ENCODE measurements at places on chromosomes 4 and X.

GRCh38 chrX:69162361-69162865 is 2.8 kb downstream of the PJA1 start:
- DNase-seq, result no peak

DNA sequence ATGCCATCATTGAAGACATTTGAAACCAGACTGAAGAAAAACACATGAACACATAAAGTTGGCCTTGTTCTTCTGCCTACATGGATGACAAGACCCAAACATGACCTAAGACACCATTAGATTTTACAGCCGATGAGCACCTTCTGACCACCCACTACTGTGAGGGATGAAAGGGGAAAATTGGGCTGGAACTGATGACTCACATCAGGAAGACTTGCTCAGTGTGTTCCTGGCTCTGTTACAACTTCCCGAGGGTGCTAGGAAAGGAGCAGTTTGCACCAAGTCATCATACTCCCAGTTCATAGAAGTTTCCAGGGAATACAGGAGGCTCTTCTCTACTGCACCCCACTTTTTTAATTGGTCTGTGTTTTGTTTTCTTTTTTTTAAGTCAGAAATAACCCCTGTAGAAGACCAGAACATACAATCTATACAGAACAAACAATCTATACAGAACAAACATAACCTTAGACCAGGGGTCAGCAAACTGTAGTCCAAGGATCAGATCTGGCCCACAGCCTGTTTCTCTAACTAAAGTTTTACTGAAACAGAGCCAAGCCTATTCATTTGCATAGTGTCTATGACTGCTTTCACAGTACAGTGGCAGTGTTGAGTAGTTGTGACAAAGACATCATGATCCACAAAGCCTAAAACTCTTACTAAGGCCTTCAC is 25.3 kb downstream of the BTC start:
- DNase-seq, result no peak

GRCh38 chr4:1055721-1056590 is 44.5 kb downstream of the FGFRL1 start:
- peak; percentile 64 for DNase-seq

DNA sequence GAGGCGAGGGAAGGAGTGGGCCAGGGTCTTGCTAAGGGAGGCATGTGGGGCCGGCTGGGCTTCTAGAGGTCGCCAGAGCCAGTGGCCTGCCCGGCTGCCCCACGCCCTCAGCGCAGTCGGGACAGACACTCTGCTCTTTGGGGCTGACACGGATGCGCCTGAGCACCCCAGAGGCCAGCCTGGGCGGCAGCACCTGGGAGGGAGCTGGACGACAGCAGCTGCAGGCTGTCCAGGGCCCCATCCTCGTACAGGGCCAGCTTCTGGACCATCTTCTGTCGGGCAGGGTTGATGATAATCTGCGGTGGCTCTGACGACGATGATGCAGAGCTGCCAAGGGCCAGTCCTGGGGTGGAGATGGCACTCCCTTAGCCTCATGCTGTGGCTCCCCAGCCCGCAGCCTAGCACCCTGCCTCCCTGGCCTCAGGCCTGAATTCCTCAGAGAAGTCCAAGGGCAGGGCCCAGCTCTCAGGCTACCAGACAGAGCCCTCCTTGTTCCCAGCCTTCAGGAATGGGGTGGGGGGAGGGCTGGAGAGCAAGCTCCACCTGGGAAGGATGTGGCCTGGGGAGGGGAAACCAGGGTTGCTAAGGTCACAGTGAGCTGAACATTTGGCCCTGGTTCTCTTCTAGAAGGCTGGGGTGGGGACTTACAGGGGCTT is 7.2 kb downstream of the IRAK1 start:
- DNase-seq, result no peak

DNA sequence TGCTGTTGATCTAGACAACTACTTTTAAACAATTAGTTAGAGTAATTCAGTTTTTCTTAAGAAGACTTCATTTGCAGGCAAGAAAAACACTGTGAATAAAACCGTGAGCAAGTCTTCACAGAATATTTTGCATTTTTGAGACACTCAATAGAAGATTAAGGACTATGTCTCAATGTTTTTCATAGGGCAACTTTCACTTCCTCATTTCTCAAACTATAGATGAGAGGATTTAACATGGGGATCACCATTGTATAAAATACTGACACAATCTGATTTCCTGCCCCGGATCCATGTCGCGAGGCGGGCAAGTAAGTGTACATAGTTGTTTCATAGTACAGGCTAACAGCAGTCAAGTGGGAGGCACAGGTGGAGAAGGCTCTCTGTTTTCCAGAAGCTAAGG is 108.8 kb upstream of the IGSF1 start:
- no peak for DNase-seq

DNA sequence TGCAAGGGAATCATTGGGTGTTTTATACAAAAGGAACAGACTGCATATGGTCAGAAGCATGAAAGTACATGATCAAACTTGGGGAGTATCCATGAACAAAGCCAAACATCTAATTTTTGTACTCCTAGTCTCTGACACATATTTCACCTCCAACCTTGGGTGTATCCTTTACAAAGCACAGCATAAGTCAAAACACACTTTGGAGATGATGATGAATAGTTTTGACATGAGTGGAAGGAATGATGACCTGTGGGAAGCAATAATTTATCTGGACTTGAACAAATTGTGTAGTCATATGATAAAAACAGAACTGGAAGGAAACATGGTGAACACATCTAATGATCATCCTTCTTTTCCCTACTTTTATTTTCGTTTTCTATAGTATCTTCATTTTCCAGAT is 108.7 kb upstream of the PLS3 start:
- DNase-seq, result no peak

GRCh38 chrX:131264665-131265064 is 24.4 kb downstream of the IGSF1 start:
- DNase-seq, result no peak

DNA sequence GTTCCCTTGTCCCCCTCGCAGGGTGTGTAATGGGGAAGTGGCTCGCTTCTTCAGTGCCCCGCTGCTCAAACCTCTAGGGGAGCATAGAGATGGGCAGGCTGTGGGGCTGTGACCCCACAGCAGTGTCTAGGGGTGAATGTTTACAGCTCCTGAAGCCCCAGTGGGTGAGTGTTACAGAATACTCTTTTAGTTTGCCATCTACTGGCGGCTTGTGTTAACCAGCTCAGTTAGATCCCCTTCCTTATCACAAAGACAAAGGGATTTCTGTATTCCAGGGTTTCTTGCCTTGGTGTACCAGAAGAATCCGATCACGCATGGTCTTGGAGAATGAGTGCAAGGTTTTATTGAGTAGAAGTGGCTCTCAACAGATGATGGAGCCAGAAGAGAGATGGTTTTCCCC is 108.1 kb upstream of the IQCM start:
- no peak for DNase-seq

- DNase-seq, result no peak
Observed at GRCh38 chr4:163618845-163619244, 124.4 kb downstream of the TMA16 start.

GRCh38 chr4:62560858-62561257 is 1360.7 kb downstream of the ADGRL3 start:
- DNase-seq, result no peak

DNA sequence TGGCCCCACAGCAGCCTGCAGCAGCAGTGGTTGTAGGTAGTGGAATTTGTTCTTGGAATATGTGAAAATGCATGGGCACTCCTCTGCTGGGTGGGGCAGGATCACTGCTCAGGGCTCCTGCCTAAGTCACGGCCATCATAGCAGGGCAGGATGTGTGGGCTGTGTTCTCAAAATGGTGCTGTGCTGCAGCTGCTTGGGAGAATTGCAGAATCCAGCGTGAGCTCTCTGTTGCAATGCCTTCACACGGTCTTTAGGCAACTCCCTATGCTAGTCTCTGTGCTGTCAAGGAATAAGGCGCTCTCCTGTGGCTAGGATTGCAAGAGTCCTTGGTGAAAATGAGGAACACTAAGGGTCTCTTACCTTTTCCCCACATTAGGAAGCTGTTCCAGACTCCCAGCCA is 42.9 kb downstream of the F8 start:
- no peak for DNase-seq

- DNase-seq, result no peak
Observed at GRCh38 chr4:170306208-170306607, 216.5 kb upstream of the AADAT start.

- DNase-seq, result no peak
Observed at GRCh38 chr4:186400676-186401075, 134.7 kb downstream of the F11 start.

GRCh38 chrX:105565856-105566255 is 256.5 kb upstream of the NRK start:
- no peak for DNase-seq

DNA sequence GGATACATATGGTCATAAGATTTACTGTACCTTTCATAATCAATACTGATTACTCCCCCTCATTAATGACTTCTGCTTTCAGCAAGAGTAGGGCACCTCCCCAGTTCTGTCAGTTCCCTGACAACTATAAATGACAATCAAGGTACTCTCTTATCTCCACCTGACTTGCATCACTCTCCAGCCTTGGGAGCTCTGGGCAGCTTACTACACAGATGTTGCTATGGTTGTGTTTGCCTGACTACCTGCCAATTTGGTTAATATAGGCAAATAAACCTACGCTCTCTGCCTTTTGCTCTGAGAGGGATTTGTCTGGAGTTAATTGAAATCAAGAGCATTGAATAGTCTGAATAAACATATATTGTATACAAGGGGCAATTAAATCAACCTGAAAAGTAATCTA is 22.8 kb upstream of the MAP7D3 start:
- no peak for DNase-seq

DNA sequence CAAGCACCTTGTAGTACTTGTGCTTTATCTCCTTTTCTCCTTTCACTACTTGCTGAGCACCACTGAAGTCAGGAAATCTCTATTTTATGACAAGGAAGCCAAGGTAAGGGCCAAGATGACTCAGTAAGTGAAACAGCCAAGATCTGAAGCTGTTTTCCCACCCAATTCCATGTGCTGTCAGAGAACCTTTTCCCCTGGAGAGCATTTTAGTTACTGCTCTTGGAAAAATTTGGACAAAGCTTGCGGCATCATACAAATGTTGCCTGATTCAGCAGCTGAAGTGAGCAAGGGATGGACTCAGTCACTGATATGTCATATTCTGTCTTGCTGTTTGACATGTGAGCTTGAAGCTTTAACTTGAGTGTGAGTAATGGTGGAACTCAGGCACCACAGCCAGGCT is 391.4 kb downstream of the RAB28 start:
- DNase-seq, result no peak

GRCh38 chr4:81634165-81634564 is 162.5 kb upstream of the RASGEF1B start:
- no peak for DNase-seq

- DNase-seq, result no peak
Observed at GRCh38 chr4:75172551-75172950, 239.6 kb downstream of the PARM1 start.

GRCh38 chr4:186037692-186038658 is 31.0 kb upstream of the TLR3 start:
- no peak for DNase-seq

DNA sequence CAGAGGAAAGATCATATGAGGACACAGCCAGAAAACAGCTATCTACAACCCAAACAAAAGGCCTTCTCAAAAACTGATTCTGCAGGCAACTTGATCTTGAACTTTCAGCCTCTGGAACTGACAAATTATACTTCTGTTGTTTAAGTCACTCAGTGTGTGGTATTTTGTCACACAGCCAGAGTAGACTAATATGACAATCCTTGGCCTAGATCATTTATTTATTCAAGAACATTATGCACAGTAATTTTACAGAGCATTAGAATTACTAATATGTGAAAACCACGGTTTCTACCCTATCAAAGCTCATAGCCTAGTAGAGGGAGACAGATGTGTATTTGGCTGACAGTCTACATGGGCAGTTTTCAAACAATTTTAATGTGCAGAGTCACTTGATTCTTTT is 167.8 kb upstream of the PCDH18 start:
- no peak for DNase-seq

DNA sequence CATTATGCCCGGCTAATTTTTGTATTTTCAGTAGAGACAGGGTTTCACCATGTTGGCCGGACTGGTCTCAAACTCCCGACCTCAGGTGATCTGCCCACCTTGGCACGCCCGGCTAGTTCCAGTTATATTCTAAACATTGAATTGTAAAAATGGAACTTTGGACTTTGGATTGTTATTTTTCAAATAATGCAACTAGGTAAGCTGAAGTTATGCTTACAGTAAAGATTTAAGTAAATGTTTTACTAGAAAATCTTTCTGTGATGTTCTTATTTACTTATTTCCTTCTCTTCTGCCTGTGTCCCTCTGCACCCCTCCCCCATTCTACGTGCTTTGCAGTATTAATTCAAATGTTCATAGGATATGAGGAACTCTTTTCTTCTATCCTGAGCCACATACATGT is 26.1 kb downstream of the GK start:
- no peak for DNase-seq

GRCh38 chrX:20951016-20951810 is 423.0 kb upstream of the CNKSR2 start:
- no peak for DNase-seq

- no peak for DNase-seq
Observed at GRCh38 chr4:8536467-8536866, 43.7 kb upstream of the GPR78 start.

DNA sequence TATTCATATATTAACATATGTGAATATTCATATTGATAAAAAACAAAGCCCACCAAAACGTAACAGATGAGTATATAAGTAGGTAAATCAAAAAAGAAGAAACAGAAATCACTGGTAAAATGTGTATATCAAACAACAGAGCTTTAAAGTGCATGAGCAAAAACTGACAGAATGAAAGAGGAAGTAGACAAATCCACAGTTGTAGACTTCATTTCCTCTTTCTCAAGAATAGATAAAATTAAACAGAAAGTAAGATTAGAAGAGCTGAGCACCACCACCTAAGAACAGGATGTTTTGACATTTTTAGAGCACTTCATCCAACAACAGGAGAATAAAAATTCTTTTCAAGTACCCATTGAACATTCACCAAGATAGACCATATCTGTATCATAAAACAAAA is 64.6 kb downstream of the CNKSR2 start:
- no peak for DNase-seq

GRCh38 chrX:149313871-149314371 is 191.2 kb downstream of the IDS start:
- no peak for DNase-seq

DNA sequence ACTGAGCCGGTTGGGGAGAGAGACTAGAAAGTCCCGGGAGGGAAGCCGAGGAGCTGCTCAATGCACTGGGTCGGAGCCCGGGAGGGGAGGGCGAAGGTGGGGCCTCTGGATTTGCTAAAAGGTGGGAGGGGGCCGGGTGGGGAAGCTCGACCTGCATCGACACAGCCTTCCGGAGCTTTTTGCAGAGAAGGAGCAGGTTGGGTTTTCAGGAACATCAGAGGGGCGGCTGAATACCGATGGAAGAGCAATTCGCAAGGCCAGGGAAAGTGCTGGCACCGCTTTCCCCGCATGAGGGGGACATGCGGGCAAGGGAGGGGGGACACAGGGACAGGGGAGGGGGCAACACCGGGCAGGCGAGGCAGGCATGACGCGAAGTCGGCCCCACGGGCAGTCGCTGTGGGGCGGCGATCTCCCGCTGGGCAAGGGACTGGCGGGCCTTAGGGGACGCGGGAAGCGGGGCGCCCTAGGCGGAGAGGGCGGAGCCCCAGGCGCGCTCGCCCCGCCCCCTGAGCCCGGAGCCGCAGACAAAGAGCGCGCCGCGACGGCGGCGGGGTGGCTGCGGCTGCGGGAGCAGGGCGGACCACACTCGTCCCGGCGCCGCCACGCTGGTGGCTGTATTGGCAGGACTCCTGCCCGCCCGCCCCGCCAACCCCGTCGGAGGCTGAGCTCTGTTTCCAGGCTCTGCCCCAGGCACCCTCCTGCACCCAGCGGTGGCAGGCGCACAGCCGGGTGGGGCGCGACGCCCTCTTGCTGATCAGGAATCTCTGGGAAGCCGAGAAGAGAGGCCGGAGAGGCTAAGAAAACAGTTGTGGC is 11.6 kb downstream of the PDZD4 start:
- peak; percentile 47 for DNase-seq

- no peak for DNase-seq
Observed at GRCh38 chr4:112808001-112808400, 171.1 kb downstream of the LARP7 start.
